HuH-7 (cell line): ENCODE measurements at places on chromosomes 4 and X.

- no peak for DNase-seq
Observed at GRCh38 chr4:123606946-123607542, 210.4 kb downstream of the SPRY1 start.

DNA sequence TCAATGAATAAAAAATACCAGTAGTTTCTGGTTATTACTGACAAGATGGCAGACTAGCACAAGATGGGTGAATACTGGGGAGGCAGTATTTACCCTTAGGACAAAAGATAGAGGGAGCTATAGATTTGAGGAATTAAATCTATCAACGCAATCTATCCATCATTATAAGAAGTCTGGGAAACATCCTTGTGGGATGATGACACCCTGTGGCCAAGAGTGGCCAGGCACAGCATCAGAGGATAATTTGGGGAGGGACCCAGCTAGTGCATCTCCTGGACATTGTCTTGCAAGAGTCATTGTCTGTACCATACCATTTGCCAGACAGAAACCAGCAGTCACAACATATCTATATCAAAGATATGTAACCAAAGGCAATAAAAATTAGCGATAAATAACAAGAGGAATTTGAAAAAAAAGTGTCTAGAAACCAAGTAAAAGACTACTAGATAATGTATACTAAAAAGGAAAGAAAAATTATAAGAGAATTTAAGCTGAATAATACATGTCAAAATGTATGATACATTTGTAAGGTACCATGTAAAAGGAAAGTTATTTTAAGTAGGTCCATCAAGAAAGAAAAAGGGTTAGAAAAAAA lies 22.9 kb downstream of the KCTD8 start:
- DNase-seq, result no peak

- no peak for DNase-seq
Observed at GRCh38 chrX:8711401-8711800, 20.5 kb downstream of the ANOS1 start.

DNA sequence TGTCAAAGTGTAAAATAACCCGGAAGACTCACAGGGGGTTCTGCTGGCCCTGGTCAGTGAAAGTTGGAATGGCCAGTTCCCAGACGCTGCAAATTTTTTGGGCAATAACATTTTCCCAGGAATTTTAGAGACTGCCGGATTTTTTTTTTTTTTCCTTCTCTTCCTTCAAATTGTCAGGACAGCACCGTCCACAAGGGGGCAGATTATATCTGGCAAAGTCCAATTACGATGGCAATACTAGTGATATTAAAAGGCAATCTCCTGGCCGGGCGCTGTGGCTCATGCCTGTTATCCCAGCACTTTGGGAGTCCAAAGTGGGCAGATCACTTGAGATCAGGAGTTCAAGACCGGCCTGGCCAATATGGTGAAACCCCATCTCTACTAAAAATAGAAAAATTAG lies 20.5 kb downstream of the SLC25A5 start:
- DNase-seq, result no peak

DNA sequence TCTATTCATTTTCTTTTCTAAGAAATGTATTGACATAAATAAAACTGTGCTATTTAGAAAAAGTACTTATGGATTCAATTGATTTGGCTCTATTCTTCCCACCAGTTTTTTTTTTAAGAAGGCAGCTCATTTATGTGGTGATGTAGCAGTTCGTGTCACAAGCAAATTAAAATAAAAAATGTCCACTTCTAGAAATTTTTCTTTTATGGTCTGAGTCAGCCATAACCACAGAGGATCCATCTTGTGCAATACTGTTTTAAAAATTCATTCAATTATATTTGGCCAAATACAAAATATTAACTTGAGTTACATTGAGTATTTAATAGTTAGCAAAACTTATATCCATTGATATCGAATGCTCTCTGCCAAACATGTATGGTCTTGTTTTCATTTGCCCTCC lies 207.9 kb upstream of the FAT1 start:
- DNase-seq, result no peak

DNA sequence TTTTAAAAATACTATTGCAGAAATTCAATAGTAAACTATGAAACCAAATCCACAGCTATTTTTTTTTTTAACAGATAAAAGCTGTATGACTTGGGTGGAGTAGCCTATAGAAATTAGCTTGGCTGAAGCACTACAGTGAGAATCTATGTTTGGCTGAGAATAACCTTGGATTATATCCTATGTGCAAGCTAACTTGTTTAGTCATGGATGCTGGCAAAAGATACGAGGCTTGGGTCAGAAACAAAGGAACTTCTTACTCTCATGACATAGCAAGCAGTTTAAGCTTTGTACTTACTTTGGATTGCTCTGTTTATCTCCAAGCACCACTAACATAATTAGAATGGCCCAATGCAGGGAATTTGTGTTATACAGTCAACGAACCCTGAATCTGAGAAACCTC lies 119.2 kb upstream of the GRID2 start:
- DNase-seq, result no peak

- DNase-seq, result no peak
Observed at GRCh38 chr4:163776957-163777356, 282.5 kb downstream of the TMA16 start.

DNA sequence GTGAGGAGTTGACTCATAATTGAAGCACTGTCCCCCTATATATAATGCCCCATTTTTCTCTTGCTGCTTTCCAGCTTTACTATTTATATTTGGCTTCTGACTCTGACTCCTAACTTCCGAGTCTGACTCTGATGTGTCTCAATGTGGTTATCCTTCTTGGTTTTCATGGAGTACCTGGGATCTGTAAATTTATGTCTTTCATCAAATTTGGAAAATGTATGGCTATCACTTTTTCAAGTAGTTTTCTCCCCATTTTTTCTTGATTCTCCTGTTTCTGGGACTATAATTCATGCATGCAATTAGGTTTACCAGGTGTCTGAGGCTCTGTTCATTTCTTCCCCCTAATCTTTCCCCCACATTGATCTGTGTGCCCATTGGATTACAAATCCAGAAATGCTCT lies 156.8 kb upstream of the SFRP2 start:
- DNase-seq, result no peak

DNA sequence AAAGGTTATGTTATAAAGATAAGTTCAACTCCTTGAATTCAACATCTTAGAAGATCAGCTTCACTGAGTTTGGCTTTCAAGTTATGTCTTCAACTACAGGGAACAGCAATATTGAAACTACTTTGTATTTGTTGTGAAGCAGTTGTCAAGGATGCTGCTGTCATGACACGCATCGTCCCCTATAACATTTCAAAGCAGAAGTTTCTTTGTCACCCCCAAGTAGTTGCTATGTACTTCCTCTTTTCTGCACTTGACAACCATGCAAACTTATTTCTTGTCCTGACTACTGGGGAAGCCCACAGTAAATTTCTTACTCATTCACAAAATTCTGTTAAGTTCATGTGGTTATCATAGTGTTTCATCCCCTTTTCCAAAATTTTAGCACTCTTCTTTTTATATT lies 14.3 kb downstream of the ANTXR2 start:
- no peak for DNase-seq
